ENCODE measurements at places on chromosomes 1 and 21.

DNA sequence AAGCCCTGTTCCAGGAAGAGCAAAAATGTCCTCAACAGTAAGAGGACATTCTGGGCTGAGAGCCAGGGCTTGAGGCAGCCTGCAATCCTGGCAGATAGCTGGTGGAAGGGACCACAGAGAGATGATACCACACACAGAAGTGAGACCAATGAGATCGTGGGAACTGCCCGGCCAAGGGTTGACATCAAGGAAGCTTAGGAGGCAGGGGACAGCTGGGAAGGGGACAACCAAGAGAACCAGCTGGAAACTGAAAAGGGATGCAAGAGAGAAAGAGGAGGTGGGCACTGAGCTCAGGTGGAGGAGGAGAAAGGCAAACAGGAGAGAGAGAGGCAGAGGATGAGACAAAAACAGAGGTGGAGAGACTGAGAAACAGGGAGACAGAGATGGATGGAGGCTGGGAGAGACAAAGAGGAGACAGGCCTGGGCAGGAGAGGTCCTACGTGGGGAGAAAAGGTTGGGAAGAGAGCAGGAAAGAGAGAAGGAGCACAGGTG lies 9.2 kb downstream of the PDZK1IP1 start:
- no peaks in the 10 kb centered on the region for H3K27me3 ChIP-seq
- peak overlapping the region; percentile 51 for H3K27ac ChIP-seq
- H3K4me1 ChIP-seq, result peaks cover 4% of the 10 kb centered on the region
- DNase-seq, result no peak
- H3K36me3 ChIP-seq, result no peaks in the 10 kb centered on the region

DNA sequence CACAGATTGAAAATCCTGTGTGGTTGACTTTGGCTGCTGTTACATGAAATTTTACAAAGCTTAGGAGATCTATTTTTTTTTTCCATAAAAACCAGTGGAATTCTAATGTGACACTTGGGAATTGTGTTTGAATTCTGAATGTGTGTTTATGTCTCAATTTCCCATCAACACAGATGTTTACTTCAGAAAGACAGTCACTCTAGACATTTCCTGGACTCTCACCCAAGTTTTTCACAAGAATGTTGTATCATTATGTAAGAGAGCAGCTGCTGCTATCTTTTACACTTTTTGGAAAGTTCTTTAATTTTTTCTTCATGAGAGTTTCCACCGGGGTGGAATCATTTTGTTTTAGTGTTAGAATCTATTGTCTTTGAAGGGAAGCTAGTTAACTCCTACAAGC lies 210.1 kb downstream of the GIPC2 start:
- no peaks in the 10 kb centered on the region for H3K36me3 ChIP-seq
- no peaks in the 10 kb centered on the region for H3K4me1 ChIP-seq
- H3K4me3 ChIP-seq, result no peak overlapping the region
- DNase-seq, result no peak

DNA sequence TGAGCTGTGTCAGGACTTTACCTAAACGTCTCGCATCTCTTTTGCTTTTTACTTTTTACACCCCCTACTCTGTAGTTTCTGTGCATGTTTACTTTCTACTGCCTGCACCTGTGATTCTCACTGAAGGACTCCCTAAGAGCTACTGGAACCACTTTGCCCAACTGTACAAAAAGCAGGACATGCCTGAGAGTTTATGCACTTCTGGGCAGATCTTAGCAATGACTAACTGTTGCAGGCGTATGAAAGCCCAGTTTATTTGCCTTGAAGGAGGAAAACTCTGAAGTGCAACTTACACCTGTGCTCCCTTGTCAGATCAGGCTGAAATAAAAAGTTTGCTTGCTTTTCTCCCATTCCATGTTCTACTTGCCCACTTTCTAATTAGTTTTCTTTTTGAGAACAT lies 467.0 kb upstream of the USP24 start:
- H3K27ac ChIP-seq, result no peak overlapping the region
- DNase-seq, result no peak
- H3K4me1 ChIP-seq, result no peaks in the 10 kb centered on the region
- H3K36me3 ChIP-seq, result no peaks in the 10 kb centered on the region

DNA sequence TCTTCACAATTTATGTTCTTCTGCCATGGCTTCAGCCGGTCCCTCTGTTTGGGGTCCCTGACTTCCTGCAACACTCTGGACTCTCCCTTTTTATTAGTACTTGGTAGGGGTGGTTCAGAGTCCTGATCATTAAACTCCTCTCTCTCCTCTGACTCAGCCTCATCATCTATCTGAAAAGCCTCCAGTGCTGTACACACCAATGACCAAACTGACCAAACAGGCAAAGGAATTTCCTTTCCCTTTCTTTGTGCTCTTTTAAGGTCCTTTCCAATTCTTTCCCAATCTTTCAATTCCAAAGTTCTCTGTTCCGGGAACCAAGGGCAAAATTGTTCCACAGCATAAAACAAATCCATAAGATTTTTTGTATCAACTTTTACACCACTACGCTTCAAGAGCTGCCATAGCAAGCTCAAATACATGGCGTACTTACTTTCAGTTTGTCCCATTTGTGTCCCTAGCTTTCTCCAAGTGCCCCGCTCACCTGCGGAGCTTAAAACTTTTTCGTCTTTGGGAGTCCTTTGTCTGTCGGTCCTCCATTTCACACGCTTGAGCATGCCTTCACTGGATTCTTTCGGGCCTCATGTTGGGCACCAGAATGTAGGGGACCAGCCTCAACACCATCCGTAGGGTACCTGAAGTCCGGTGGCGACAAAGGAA lies 9.6 kb downstream of the DAP3 start:
- peaks cover 8% of the 10 kb centered on the region for H3K36me3 ChIP-seq
- no peaks in the 10 kb centered on the region for H3K4me1 ChIP-seq
- no peak overlapping the region for H3K27ac ChIP-seq
- no peak overlapping the region for H3K4me3 ChIP-seq
- no peak for DNase-seq
- H3K27me3 ChIP-seq, result no peaks in the 10 kb centered on the region

GRCh38 chr1:17572264-17572985 lies 32.9 kb downstream of the ARHGEF10L start:
- H3K36me3 ChIP-seq, result no peaks in the 10 kb centered on the region
- peaks cover 13% of the 10 kb centered on the region for H3K4me1 ChIP-seq
- H3K27ac ChIP-seq, result no peak overlapping the region
- DNase-seq, result peak; percentile 19

DNA sequence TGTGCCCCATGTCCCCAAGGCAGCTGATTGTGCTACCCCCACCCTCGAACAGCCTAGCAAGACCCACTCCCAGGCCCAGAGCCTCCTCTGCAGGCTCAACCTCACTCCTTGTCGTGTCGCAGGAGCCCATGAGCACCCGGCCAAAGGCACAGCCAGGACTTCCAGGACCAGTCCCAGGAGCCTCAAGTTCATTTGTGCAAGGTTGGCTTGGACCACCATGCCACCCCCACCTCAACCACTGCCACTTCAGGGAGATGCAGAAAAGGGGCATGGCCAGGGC lies 54.4 kb upstream of the KRTAP11-1 start:
- H3K27me3 ChIP-seq, result no peaks in the 10 kb centered on the region
- no peak overlapping the region for H3K4me3 ChIP-seq
- H3K36me3 ChIP-seq, result no peaks in the 10 kb centered on the region
- no peak for DNase-seq
- no peak overlapping the region for H3K27ac ChIP-seq

GRCh38 chr1:8525216-8525557 lies 207.3 kb downstream of the SLC45A1 start:
- H3K36me3 ChIP-seq, result no peaks in the 10 kb centered on the region
- H3K4me3 ChIP-seq, result peak overlapping the region; percentile 52
- peak; percentile 58 for DNase-seq
- no peaks in the 10 kb centered on the region for H3K27me3 ChIP-seq
- peak overlapping the region; percentile 89 for H3K27ac ChIP-seq

- no peak overlapping the region for H3K27ac ChIP-seq
- no peaks in the 10 kb centered on the region for H3K4me1 ChIP-seq
Observed at GRCh38 chr1:46543761-46544560, 7.5 kb downstream of the KNCN start.

GRCh38 chr1:232101231-232101630 lies 474.6 kb downstream of the DISC1 start:
- no peaks in the 10 kb centered on the region for H3K36me3 ChIP-seq
- H3K4me1 ChIP-seq, result no peaks in the 10 kb centered on the region
- no peak overlapping the region for H3K27ac ChIP-seq
- H3K27me3 ChIP-seq, result no peaks in the 10 kb centered on the region
- no peak for DNase-seq
